ENCODE measurements at places on chromosomes 6 and 20.

DNA sequence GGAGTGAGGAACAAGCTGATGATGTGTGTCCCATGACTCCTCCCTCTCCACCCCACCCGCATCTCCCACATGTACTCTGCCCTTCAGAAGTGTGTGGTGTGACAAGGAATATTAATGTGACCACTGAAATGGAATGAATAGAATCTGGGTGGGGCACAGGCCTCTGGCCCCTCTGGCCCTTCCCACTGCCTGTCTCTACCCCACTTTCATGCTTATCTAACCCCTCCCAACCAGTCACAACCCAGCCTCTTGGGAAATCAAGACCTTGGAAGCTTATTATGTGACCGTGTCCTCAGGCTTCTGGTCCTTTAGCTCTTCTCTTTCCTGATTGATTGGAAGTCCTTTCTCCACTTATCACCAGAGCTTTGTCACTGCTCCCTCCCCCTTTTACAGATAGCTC lies 312.2 kb upstream of the SOX4 start:
- no peak for DNase-seq

DNA sequence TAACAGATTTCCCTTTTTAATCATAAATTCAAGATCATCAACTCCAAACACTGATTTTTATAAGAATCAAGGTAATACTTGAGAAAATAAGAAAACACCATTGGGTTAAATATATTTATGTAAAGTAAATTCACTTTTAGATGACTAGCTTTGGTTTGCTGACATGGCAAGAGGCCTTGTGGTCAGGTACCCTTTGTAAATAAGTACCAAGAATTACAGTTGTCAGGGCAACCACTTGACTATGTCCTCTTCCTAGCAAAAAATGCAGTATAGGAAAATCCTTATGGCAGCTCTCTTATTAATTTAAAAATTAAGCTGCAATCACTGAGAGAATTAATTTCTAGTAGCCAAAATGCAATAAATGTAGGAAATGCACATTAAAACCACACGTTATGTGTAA lies 153.8 kb downstream of the INSM1 start:
- no peak for DNase-seq

DNA sequence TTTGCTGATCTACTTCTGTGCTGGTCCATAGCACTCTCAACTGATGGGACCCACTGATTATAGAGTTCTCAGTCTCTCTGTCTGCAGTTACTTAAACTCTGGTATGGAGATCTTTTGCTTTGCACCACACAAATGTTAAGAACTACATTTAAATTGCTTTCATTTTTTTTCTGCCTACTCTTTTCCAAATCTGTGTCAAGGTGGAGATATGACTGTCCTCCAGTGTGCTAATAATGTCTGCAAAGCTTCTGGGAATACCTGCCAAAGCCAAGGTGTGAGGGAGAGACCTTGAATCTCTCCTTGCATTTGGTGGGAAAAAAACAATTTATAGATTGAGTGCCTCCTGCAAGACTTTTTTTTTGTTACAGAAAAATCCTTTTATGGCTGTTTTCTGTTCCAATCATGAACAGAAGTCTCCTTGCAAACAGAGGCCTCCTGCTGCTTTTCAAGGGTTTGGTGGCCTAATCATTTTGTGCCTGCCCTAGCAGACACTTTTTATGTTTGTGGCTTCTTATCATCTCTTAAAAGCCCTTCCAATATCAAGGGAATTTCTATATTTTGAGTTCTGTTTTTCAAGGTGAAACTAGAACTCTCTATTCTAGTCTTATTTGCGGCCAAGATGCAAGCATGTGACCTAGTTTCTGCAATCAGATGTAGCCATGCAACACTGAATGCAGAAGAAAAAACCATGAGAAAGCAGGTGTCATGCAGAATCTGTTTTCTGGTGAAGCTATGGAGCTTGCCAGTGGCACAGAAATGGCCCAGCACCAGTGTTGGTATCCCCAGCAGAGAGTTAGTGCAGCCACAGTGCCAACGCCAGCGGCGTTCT lies 23.2 kb upstream of the AKIRIN2 start:
- DNase-seq, result no peak

DNA sequence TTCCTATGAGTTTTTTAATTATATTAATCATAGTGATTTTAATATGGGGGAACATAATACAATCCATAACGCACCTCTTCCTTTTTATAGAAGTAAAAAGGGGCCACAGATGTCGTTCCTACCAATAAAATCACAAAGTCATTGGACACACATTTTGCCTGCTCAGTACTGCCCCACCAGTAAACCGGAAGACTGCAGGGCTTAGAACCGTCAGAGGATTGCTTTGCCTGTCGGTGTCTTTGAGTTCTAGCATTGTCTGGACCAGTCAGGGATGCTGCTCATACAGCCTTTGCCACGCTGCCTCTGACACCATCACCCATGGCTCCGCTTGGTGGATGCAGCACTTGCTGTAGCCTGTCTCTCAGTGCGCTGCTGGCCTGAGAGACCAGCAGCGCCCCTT lies 853.6 kb downstream of the C6orf118 start:
- no peak for DNase-seq

DNA sequence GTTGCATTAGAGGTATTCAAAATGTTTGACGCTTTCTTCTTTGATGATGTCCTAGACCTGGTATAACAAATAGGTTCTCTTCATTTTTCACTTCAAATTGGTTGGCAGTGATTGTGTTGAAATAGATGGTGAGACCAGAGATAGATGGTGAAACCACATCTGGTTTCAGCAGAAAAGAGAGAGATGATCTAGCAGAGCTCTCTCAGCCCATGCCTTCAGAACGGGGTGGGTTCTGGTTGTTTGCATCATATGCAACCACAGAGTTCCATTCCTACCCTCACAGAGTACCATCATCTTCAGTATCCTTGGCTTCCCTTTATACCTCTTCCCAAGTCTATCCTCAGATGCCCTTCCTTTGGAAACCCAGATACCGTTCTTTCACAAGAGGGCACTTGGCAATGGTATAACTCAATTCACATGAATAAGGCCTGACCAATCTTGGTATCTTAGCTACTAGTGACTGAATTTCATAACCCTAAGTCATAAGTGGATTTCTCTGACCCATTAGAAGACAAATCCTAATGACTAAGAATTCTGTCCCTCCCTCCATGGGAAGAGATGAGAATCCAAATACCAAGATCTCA lies 93.7 kb downstream of the UBE3D start:
- DNase-seq, result no peak

GRCh38 chr6:33492093-33492492 lies 37.7 kb downstream of the ZBTB9 start:
- DNase-seq, result no peak

GRCh38 chr20:18879262-18879661 lies 65.7 kb downstream of the SCP2D1 start:
- no peak for DNase-seq

GRCh38 chr6:121666814-121667213 lies 231.4 kb downstream of the GJA1 start:
- DNase-seq, result peak; percentile 44

- DNase-seq, result no peak
These were observed 103.2 kb upstream of the TNFAIP3 start for GRCh38 chr6:137763886-137764285.

DNA sequence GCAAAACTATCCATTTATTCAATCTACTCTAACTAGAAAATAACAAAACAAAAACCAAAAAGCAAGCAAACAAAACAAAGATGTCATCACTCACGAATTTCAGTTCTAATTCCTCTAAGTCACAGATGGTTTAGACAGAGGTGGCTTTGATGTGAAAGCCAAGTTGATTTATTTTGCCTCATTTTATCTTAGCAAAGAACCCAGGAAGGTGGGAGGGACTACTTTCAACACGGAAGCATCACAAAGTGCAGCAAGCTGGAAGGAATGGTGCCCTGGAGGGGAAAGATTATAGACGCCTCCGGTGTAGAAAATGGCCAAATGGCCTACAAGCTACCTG lies 88.4 kb downstream of the LAMP5 start:
- no peak for DNase-seq

- no peak for DNase-seq
These were observed 185.8 kb upstream of the TENT5A start for GRCh38 chr6:81938014-81938856.

DNA sequence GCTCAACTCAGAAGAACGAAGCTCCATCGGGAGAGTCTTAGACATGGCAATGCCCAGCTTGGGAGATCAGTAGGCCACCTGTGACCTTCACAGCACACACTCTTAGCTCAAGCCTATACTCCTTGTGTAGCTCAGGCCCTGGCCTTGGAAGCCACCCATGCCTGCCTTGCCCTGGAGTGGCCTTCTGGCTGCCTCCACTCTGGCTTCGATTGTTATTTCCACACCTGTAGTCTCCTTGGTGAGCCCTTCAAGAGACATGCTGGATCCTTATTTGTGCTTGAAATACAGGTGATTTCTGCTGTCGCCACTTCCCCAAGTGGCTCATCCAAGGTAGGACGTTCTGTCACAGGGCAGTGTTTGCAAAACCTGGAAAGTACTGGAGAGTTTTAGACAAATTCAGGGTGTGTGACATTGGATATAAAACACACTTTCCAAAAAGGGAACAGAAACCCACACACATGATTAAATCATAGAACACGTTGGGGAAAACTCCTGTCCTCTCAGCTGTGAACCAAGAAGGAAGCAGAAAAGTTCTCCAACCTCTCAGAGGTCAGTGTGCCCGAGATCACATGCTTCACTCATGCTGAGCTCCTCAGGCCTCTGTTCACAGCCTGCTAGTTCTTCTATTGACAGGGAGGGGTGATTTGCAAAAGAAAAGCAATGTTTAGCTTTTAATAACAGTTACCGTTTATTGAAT lies 391.8 kb downstream of the CDC5L start:
- no peak for DNase-seq

DNA sequence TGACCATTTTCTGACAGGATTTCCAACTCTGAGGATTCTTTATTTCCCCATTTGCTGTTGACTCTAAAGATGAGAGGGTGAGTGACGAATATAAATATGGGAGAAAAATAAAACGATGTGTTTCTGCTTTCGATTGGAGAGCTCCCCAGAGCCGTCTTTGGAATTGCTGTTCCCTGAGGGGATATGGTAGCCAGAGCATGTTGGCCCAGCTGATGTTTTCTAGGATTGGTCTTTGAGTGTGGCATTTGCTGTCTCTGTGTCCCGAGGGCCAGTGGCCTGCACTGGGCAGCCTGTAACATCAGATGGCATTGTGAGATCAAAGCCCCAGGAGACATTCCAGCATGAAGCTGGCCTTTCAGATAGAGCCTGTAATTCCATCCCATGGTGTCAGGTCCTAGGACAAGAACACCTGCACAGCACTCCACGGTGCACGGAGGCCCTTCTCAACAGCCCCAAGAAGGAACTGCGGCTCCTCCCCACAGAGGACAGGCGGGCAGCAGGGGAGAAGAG lies 26.7 kb downstream of the PKIG start:
- no peak for DNase-seq

GRCh38 chr6:21395121-21395520 lies 198.4 kb upstream of the SOX4 start:
- no peak for DNase-seq

DNA sequence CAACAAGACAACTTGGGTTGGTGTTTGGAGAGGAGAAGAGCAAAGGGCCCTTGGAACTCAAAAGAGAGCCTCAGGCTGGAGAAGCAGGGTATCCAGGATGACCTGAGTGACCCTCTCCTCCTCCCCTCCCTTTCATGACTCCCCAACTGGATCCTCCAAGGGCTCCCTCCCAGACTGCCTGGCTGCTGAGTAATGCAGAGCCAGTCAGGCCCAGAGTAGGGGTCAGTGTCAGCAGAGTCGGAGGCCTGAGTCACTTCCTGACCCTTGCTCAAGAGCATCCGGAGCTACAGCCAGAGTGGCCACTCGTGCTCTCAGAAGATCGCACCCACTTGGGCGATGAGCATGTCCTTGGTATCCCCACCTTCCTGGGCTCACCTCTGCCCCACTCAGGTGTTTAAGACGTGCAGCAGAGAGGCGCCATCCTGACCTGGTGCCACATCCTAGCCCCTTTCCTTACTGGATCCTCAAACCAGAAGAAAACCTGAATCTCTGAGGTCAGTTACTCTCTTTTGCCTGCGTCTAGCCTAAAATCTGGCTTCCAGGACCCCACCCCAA lies 2.8 kb upstream of the MAPK13 start:
- DNase-seq, result peak; percentile 75

DNA sequence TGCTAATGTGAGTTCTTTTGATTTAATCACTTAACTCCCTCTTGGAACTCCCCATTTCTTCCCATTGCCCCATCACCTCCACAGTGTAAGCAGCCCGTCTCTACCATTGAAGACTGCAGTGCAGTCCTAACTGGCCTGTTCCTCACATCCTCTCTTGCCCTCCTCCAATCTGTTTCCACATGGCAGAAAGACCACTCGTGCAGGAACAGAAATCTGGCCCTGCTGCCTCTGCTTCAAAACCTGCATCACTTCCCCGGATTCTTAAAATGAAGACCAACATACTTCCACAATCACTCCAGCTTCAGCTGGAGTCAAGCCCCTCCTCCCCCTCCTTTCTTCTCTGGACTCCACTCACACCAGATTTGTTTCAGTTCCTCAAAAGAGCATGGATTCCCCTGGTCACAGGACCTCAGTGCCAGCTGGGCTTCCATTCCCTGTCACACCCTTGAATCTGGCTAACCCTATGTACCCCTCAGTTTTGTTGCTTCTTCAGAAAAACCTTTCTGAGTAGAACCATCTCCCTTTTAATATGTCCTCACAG lies 802.3 kb downstream of the MAFB start:
- no peak for DNase-seq

DNA sequence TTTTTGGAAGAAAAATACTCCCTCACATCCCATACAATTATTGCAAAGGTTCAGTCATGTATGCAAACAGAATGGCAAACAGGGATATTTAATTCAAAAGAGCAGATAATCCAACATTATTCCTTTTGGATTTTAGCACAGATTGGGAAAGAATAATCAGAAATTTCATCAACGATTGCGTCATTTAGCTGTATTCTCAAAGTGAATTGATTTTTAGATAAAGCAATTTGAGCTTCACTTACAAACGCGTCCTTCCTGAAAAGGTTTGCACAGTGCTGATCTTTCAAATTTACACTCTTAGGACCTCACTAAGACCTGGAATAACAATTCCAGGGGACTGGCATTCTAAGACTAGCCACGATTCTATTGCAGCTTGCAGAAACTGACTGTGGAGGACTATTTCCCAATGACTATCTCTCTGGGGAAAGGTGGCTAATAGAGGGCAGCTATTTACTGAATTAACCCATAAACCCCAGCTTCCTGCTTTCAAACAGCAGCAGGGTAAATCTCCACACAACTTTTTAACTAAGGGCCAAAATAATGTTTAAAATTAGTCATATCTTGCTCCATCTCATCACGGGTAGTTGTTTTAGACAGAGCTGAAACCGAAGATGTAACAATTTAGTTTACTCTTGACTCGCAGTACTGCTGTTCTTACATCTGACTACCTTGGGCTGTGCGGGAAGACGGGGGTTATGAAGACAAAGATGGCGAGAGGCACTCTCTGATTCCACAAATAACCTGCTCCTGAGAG lies 131.2 kb upstream of the FAM184A start:
- no peak for DNase-seq

GRCh38 chr6:41122373-41122772 lies 31.8 kb downstream of the TREML1 start:
- no peak for DNase-seq

GRCh38 chr6:144185133-144185836 lies 35.0 kb downstream of the STX11 start:
- DNase-seq, result no peak
